ENCODE measurements at places on chromosomes 6 and 20.

- no peak for DNase-seq
Measured at GRCh38 chr6:165725201-165725600, 62.2 kb upstream of the PDE10A start.

GRCh38 chr6:154457881-154458284 is 52.6 kb downstream of the CNKSR3 start:
- no peak for DNase-seq

GRCh38 chr20:5918856-5919625 is 31.3 kb downstream of the TRMT6 start:
- DNase-seq = no peak

- DNase-seq = no peak
Measured at GRCh38 chr6:39669973-39670342, 55.2 kb downstream of the KIF6 start.

DNA sequence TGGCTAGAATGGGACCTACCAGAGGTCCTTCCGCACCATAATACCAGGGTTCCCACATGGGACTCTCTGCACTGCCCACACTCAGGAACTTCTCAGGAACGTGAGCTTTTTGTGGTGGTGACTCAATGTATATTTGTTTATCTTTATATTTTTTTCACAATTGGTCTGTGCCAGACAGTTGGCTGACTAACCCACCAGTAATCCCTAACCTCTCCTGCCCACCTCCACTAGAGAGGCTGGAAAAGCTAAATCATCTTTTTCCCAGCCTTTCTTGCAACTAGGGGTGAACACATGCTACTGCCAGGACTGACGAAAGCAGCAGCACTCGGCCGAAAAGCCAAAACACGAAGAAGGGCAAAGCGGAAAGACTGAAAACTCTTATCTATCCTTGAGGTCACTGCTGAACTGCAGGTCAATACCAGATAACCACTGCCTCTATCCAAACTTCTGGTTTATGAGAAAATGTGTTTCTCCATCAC is 112.9 kb downstream of the TRERF1 start:
- DNase-seq = no peak

DNA sequence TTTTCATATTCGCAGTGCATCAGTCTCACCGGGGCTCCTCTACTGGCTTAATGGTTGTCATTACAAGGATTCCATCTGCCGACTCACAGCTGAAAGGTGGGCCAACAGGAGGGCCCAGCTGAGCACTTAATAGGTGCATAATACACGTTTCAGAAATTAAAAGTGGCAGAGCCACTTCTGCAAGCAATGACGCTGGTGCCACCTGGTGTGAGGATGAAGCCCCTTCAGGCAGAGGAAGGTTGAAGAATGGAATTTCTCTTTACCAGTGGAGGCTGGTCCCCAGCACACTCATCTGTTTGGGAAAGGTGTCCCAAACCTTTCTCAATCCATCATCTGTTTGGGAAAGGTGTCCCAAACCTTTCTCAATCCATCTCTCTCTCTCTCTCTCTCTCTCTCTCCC is 8.2 kb upstream of the STMND1 start:
- DNase-seq = no peak

- no peak for DNase-seq
Measured at GRCh38 chr6:158006331-158006730, 24.7 kb downstream of the SYNJ2 start.

DNA sequence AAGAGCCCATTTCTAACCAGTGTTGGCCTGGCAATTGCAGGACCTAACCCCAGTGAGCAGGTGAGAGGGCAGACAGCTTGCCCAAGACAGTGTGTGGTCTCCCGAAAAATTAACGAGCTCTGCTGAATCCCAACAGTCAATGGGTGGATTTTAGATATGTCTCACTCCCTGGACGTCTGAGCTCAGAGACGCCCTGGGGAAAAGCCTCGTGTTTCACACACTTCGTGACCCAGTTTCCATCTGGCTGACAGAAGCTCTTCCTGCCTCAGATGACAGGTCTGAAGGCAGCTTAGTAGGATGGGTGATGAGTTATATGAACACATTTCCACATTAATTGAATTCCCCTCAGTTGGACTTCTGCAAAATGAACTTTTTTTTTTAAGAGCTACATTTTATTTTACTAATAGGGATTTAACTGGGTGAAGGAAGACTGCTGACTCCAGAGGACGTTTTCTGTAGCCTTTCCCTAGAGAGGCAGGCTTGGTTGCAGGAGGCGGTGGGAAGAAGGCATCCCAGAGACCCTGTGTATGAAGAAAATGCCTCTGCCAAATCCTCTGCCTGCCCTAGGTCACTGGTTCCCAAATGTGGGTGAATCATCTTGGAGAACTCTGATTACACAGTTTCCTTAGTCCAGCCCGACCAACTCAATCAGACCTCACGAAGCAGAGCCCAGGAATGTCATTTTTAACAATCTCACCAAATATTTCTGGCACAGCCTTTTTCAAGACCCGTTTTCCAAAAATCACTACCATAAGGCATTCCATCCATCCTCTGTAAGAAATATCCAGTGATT is 71.7 kb upstream of the LY86 start:
- no peak for DNase-seq

Measured in frontal cortex (tissue), 4 donors.